ENCODE measurements at places on chromosomes 7 and 10. TPM values are rescaled to one million over a fixed set of nuclear protein-coding genes. Genes with fewer than 3 reads are reported as not detected.

The CPVL gene
- total RNA-seq: 26.2 TPM

The ASB13 gene
- total RNA-seq: 9.2 TPM

The CLDN3 gene
- 53.7 TPM for total RNA-seq

The AKR1D1 gene
- total RNA-seq: 25.4 TPM

The ADAMTS14 gene
- 0.87 TPM for total RNA-seq

The GOLGA7B gene
- total RNA-seq: 0.12 TPM

The ENO4 gene
- total RNA-seq: 0.43 TPM

The CXCL12 gene
- total RNA-seq: 43.0 TPM

The ZNF716 gene
- not detected for total RNA-seq

The METTL27 gene
- total RNA-seq: 1.6 TPM

The REEP3 gene
- total RNA-seq: 73.6 TPM

- no peak for DNase-seq
These were observed 53.3 kb downstream of the SEMA3D start for GRCh38 chr7:85133560-85133959.

DNA sequence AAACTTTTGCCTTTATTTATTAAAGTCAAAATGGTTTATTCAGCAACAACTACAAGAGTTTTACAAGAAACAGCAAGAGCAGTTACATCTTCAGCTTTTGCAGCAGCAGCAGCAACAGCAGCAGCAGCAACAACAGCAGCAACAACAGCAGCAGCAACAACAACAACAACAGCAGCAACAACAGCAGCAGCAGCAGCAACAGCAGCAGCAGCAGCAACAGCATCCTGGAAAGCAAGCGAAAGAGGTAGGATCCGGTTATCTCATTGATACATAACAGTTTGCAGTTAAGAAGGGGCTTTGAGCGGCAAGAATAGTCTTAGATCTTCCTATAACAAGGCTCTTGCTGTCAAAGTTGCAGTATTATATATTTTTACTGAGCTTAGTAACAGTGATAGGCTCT lies 215.1 kb downstream of the FOXP2 start:
- no peak for DNase-seq

DNA sequence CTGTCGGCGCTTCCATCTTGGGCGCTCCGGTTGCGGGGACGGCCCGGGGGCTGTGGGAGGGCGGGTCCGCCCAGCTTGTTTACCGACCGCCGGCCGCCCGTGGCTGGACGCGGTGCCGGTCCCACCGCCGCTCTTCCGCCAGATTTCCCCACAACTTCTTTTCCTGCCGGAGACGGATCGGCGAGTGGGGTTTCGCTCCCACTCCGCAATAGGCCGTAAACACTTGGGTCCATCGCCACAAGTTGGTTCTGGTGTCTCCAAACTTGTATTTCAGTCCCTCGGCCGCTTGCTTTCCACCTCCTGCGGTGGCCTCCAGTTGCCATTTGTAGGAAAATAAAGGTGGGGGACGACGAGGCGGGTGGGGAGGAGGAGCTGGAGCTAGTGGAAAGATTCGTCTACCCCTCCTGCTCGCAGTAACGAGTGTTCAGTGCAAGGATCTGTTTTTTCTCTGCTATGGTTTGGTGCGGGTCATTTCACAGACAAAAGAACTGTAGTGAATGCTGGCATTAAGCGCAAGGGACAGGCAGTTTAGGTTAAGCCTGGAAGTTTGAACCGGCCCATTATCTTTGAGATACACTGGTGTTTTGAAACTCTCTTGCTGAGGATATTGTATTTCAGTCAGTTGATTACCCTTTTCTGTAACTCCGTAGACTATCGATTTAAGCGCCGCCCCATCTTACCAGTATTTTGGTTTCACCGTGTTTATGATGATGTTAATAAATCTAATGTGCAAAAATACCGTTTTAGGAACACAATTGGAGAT lies 24.3 kb upstream of the ZRANB1 start:
- DNase-seq: peak; percentile 73

DNA sequence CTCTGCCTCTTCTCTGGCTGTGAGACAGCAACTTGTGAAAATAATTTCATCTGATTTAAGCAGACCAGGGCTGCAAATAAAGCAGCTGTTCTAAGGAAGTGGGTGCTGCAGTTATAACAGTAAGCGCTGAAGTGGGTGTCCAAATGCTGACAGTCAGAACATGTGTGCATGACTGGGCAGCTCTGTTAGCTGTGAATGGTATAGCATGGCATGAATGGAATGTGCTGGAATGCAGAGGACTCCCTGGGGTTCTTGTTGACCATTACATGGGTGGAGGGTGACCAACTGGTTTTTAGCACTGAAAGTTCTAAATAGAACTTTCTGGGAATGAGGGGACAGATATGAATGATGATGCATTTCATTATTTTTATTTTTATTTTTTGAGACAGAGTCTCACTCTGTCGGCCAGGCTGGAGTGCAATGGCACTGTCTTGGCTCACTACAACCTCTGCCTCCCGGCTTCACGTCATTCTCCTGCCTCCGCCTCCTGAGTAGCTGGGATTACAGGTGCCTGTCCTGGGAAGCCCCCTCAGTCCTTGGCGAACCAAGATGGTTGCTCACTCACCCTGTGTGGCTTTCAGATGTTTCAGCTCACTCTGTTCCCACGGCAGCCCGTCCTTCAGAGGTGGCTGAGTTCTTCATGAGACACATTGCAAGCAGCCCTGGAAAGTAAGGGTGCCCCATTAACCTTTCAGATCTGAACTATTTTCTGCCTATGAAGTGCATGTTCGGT lies 319.8 kb upstream of the PHYHIPL start:
- DNase-seq: peak; percentile 58

DNA sequence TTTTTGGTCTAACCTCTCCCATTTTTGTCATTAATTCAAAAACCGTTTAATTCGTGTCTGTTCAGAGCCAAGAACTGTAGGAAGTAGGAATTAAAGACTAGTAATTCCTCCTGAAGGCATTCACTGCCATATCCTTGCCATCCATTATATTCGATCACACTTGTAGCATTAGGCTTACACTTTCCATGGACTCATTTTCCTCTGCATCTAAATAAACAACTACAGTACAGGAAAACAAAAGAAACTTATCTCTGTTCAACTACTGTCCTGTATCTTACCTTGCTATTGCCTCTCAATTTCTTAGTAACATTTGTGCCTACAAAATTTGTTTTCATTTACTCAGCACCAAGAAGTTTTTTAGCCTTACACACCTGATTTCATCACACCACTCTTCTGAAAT lies 111.6 kb upstream of the SEMA3C start:
- DNase-seq: no peak

DNA sequence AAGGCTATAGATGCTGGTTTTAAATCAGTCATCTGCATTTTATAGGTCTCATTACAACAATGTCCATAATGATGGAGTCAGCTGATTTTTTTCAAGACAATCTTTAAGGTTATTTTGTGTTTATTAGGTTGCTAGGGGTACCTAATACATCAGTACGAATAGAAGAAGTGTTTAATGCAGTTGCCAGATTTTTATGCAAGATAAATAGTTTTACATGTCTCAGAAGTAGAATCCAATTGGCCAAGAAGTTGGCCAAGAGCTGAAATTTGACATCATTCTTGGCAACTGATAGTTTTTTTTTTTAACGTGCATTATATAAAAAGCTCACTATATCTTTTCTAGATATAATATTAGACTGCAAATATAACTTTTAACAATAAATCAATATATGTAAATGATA lies 208.5 kb downstream of the TRIL start:
- DNase-seq: no peak

- DNase-seq: peak; percentile 81
These were observed 110.6 kb downstream of the EMX2 start for GRCh38 chr10:117653170-117653515.

DNA sequence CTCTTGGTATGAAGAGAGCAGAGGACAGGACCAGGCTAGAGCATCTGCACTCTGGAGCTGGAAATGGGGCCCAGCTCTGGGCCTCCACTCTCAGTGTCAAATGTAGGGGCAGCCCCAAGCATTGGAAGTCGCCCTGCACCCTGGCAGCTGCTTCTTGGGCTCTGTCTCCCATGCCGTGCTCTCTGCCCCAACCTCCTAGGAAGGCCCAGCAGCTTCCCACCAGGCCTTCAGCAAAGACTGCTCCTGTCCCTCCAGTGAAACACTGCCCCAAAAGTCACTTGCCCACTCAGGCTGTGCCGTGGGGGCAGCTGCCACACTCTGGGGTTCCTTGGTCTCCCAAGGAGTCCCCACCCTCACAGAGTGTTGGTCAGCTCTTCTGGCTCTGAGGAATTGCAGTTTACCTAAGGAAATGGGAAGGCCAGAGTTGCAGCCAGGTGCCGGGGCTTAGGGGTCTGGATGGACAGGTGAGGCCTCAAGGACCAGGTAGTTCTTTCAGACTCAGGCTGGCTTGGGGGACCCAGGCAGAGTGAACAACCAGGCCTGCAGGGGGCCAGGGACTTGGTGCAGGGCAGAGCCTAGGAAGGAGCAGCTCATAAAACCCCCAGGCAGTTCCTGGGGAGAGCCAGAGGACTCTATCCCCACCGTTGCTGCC lies 9.4 kb upstream of the OPN4 start:
- no peak for DNase-seq

- DNase-seq: peak; percentile 44
These were observed at the start of gene RARRES2 for GRCh38 chr7:150341263-150342120. Gene RARRES2, minus strand, starts transcription at chr7:150341629. Its CDS starts 1,020 bp downstream, at chr7:150340609.

GRCh38 chr10:76436401-76436811 lies 1005.0 kb downstream of the LRMDA start:
- no peak for DNase-seq

GRCh38 chr10:14860791-14861190 lies 17.9 kb upstream of the SUV39H2 start:
- peak; percentile 35 for DNase-seq

- no peak for DNase-seq
These were observed 84.5 kb downstream of the CUX1 start for GRCh38 chr7:101901661-101902491.

GRCh38 chr10:14775656-14776055 lies 959 bp upstream of the FAM107B start:
- DNase-seq: no peak

- no peak for DNase-seq
These were observed 24.9 kb downstream of the SAMD9 start for GRCh38 chr7:93092757-93093370.

- no peak for DNase-seq
These were observed 183.4 kb downstream of the MACC1 start for GRCh38 chr7:20033621-20034400.

DNA sequence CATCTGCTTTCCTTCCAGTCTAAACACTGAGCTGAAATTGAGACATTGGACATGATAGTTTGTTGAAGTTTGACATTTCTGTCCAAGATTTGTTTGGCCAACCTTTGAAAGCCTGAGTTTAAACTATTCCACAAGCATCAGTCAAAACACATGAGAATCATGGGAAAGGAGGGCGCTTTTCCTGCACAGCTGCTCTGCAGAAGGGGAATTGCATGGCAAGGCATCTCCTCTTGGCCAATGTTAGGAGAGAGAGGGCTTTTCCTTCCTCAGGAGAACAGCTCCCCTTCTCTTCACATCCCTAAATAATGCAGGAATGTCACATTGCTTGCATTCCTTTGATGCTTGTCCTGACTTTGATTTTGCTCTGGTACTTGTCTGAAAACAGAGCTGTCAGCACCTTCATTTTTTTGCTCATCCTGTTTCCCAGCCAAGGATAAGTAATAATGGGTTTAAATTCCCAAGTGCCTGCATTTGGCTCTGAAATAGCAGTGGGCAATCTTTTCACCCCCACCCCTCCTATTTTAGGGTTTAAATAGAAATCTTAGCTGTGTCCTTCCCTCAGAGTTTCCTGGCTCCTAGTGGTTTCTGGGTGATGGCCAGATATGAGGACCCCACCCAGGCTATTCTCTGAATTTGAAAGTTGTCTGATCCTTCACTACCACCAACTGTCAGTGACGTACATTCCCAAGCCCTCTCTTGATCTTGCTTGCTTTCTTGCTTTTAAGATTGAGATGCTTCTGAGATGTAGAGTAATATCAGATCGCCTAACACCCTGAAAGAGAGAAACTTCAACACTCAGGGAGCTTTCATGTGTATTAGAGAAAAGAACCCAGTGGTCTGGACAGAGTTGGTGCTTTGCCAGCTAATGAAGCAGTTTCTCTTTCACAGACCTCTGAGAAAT lies 75.2 kb upstream of the NPVF start:
- peak; percentile 35 for DNase-seq

DNA sequence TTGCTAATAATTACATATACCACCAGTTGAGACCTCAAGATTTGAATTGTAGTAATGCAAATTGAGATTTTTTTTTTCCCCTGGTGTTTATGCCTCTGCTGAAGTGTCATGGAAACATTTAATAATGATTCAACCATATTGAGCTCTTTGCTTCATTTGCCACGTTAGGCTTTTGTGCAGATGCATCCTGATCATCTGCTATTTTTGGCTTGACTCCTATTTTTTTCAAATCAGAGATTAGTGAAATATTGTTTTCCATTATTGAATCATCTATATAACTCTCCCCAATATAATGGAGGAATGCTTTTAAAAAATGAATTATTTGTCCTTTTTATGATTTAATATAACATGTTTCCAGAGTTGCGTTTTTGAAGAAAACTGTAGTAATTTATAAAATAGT lies 115.1 kb downstream of the SRI start:
- DNase-seq: no peak

DNA sequence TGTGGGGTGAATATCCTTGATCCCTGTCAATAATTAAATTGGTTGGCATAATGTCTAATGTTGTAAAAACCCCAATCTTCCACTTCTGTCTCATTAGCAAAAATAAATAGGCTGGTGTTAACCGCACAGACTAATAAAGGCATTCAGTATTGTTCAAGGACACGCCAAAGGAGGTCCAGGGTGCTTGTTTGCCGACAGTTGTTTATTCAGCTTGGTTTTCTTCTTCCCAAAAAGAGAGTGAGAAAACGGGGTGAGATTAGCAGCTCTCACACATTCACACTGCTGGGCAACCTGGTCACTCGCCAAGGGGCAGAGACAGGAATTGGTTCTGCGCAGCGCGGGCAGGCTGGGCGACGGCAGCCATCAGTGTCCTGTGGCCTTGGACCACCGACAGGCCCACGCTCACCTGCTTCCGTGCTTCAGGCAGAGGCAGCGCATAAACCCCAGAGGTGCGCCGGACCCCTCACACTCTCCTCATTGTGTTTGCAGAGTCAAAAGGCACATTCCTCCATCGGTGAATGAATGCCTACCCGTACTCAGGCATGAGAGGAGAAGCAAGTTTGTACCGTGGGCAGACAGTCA lies 26.2 kb upstream of the LMBR1 start:
- DNase-seq: no peak

DNA sequence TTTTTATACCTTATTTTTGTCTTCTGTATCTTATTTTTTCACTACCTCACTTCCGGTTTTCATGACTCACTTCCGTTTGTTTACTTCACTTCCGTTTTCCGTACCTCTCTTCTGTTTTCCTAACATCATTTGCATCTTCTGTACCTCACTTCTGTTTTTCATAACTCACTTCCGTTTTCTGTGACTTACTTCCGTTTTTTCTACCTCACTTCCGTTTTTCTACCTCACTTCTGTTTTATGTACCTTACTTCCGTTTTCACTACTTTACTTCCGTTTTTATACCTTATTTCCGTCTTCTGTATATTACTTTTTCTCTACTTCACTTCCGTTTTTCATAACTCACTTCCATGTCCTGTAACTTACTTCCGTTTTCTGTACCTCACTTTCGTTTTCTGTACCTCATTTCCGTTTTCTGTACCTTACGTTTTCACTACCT lies 492.5 kb upstream of the AKR1E2 start:
- DNase-seq: no peak

All from hepatocyte (in vitro differentiated cells).